Upper lobe of left lung (tissue), 6 donors: ENCODE measurements at places on chromosomes 16 and 17.

GRCh38 chr16:86669937-86670749 lies 91.8 kb downstream of the FOXL1 start:
- peak; percentile 77 for DNase-seq

DNA sequence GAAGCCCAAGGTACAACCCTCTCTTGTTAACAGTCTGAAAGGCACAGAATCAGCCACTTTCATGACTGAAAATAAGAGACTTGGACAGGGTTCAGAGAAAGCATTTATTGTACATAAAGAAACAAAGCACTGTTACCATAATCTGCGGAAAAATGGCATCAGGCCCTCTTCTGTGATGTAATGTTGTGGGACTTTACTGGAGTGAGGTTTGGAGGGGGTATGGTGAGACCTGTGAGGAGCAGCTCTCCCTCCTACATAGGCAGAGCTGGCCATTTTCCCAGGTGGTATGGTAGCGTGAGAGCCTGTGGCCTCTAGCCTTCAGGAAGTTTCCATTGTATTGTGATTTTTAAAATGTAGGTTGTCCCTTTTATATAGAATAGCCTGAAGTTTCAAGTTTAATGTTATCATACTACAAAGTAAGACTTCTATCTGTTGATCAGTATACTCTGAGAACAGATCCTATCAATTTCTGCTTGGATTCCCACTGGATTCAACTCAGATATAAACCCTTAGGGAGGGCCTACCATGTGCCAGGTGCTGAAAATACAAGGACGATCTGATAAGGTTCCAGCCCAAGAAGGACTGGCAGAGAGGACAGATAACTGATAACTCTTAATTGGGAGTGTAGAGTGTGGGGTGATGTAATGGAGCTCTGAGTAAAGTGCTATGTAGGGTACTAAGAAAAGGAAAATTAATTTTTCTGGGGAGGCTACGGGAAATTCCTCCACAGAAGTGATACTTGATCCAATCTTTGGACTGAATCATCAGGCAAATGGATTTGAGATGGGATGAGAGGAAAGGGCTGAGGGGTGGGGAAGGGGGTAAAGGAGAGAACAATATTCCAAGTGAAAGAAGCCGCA lies 4.1 kb upstream of the YPEL2 start:
- DNase-seq: no peak

GRCh38 chr16:77677129-77677528 lies 45.2 kb upstream of the NUDT7 start:
- no peak for DNase-seq

GRCh38 chr17:31492206-31492605 lies 100.7 kb downstream of the RAB11FIP4 start:
- no peak for DNase-seq

DNA sequence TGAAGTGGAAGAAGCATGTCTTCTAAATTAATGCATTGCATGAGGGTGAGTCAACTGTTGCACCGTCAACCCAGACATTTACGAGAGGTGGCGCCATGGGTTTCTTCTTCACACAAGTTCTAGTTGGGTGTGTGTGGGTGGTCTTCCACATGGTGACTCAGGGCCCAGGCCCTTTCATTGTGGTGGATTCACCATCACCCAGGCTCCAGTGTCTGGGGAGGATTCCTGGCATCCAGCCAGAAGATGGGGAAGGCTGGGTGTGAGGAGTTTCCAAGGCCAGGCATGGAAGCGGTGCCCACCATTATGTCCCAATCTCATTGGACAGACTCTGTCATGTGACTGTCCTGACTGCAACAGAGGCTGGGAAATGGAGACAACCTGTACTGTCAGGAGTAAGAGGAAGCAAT lies 21.4 kb upstream of the JPH3 start:
- DNase-seq: no peak
